ENCODE measurements at places on chromosomes 7 and 10.

GRCh38 chr10:102795453-102796406 is 41.5 kb downstream of the CYP17A1 start:
- H3K27me3 ChIP-seq, result no peaks in the 10 kb centered on the region
- H3K4me1 ChIP-seq, result peaks cover 14% of the 10 kb centered on the region
- H3K4me3 ChIP-seq, result no peak overlapping the region
- H3K36me3 ChIP-seq, result no peaks in the 10 kb centered on the region
- no peak for DNase-seq
- H3K27ac ChIP-seq, result peak overlapping the region; percentile 71

GRCh38 chr10:59104186-59104585 is 72.3 kb upstream of the PHYHIPL start:
- no peak overlapping the region for H3K4me3 ChIP-seq
- no peaks in the 10 kb centered on the region for H3K36me3 ChIP-seq
- DNase-seq, result no peak
- H3K4me1 ChIP-seq, result no peaks in the 10 kb centered on the region

DNA sequence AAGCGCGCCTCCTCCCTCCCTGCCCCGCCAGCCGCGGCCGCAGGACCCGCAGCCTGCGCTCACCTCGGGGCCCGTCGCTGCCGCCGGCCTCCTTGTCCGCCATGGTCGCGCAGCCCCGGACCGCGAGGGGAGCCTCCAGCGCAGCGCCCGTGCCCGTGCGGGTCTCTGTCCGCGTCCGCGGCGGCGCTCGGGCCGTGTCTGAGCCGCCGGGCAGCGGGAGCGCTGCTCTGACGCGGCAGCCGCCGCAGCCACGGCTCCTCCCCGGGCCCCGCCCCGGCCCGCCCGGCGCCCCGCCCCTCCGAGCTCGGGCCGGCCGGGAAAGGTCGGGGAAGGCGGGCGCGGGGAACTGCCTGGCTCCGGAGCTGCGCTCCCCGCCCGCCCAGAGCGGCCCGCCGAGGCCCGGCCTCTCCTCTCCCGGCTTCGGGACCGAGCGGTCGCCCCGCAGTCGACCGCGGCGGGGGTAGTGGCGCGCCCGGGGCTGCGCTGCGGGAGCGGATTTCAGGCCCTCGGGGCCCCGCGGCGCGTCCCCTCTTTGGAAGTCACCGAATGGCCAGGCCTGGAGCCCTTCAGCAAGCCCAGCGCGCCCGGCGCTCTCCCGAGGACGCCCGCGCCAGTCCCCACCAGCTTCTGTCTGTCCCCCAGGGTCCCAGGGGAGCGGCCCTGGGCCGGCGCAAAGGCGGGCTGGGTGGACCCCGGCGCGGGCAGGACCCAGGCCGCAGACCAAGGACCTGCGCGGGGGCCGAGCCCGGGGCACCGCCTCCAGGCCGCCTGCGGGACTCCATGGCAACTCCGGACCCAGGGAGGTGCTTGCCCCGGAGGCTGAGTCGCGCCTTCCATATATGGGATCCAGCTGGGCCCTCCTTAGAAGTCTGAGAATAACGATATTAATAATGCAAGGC is at the start of gene HSPA12A:
HSPA12A (minus strand) TSS at position 200 of the 899 bp plus-strand sequence; CDS start at position 103, 97 bp downstream.
- peak within 1 kb of the TSS; percentile 84 for H3K27ac ChIP-seq
- H3K4me1 ChIP-seq, result no peaks in the 10 kb centered on the region
- H3K27me3 ChIP-seq, result no peaks in the 10 kb centered on the region

- H3K4me1 ChIP-seq, result no peaks in the 10 kb centered on the region
- DNase-seq, result no peak
- H3K27me3 ChIP-seq, result no peaks in the 10 kb centered on the region
Observed at GRCh38 chr7:40276061-40276460, 141.3 kb downstream of the SUGCT start.

DNA sequence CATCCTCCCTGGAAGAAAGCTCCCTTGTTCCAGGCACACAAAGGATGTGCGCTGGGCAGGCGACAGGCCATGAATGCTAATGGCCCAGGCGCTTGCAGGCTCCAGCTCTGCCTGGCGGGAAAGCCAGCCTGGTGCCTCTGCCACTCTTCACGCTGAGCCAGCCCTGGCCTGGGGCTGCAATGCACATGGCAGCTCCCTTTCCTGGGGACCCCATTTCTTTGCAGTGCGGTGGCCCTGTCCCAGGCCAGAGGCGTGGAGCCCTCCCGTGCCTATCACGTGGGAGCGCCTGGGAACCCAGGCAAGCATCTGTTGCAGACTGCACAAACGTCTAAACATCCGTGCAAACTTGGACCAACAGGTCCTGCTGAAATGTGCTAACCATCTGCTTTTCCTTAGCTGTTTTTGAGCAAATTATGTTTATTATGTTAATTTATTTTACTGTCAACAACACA is 152.1 kb upstream of the LYZL2 start:
- DNase-seq, result no peak
- H3K36me3 ChIP-seq, result no peaks in the 10 kb centered on the region
- H3K4me1 ChIP-seq, result no peaks in the 10 kb centered on the region

- H3K4me1 ChIP-seq, result no peaks in the 10 kb centered on the region
- DNase-seq, result no peak
- H3K27me3 ChIP-seq, result no peaks in the 10 kb centered on the region
- H3K27ac ChIP-seq, result no peak overlapping the region
- H3K36me3 ChIP-seq, result no peaks in the 10 kb centered on the region
Observed at GRCh38 chr10:89369156-89370105, 8.4 kb upstream of the IFIT1B start.

- no peaks in the 10 kb centered on the region for H3K27me3 ChIP-seq
- no peak overlapping the region for H3K27ac ChIP-seq
- H3K4me1 ChIP-seq, result no peaks in the 10 kb centered on the region
- no peak overlapping the region for H3K4me3 ChIP-seq
Observed at GRCh38 chr7:85292908-85293576, 106.2 kb upstream of the SEMA3D start.

All from breast epithelium (tissue), 4 donors.